GM04504 (cell line): ENCODE measurements at places on chromosomes 12 and 14.
A peak's percentile ranks its signal among the peaks of the same experiment; 100 is the strongest.

DNA sequence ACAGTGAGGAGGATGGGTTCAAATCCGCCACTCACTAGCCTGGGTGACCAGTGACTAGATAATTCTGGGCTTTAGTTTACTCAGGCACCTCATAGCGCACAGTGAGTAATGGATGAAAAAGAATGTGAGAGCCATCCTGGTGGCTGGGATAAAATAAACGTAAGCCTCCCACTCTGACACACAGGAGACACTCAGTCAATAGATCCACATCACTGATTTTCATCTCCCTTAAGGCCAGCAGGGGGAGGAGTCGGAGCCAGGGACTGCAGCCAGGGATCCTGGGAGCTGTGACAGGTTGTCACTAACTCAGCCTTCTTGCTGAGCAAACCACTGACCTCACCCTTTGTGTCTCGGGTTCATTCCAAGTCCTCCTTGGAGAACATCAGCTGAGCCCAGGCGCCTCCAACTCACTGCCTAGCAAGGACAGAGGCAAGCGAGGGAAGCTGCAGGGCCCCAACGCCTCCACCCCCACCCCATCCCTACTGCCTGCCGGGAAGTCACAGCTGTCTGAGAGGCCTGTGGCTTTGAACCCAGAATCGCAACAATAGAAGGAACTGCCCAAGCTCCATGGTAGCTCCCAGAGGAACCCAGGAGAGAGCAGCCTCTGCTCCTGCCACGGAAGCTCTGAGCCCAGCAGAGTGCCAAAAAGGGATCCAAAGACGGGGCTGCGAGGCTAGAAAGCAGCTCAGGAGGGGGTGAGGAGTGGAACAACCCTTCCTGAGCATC is 30.7 kb downstream of the PXN start:
- peak; percentile 96 for DNase-seq

DNA sequence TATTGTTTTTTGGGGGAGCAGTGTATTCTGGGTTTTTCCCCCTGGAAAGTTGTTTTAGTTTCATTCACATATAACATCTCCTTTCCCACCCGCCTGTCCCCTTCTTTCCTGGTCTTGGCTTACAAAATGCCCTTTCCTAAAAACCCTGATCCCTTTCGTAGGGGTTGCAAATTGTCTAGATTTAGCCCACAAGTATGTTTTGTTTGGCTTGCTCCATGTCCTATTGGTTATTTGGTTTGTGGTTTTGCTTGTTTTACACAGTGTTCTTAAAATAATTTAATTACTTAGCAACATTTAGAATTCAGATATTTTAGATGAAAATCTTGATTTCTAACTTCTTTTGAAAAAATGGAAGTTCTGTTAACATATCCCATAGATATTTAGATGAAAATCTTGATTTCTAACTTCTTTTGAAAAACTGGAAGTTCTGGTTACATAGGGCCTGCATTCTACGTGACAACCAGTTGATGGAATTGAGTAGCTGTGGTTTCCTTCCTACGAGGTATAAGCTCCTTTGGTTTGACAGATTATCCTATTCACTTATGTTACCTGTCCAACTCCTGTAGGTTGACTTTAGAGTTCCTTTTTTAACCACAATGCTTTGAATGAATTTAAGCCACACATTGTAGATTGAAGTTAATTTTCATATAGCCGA is 89.2 kb upstream of the TMEM263 start:
- no peak for DNase-seq

DNA sequence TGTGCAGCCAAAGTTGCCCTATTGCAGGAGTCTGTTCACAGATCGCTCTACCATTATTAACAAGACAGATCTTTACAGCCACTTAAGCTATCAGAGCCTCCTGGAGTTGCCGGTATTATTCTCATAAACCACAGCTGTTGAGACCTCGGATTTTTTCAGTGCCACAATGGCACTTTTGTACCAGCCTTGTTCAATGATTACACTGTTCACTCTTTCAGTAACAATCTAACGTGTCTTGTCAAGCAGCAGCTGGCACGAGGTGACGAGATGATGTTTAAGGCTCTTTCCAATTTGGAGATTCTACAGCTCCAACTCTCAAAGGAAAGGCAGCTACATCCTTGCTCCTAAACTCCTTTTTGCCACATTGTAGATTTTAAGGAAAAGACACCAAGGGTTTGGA is 30.7 kb downstream of the LRIG3 start:
- no peak for DNase-seq

DNA sequence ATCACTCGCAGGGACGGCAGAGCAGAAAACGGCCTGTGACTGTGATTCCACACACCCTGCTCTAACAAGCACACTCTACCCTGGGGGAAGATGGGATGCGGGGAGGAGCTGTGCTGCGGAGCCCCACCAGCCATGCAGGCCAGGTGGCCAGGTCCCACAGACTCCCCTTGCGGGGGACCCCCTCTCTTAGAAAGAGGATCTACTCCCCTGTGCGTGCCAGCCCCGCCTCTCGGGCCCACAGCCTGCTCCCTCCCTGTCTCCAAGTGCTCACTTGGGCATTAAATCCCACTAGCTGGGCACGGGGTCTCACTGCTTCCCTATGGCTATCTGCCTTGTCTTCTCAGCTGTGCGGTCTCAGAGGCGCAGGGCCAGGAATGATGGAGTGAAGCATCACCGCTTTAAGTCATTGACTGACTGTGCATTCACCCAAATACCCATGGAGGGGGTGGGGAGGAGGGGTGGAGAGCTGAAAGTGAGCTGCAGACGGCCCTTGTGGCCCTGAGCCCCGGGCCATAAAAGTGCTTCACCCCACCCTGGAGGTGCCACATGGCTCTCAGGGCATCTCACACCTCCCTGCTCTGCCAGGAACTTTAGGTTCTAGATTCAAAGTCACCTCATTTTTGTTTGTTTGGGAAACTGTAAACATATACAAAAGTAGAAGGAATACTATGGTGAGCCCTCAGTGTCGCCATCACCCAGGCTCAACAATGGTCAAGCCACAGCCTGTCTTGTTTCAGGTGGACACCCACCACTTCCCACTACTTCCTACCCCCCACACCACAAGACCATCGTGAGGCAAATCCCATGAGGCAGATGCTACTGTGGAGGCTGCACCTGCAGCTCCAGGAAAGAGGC is 9.4 kb downstream of the STX2 start:
- DNase-seq = no peak

DNA sequence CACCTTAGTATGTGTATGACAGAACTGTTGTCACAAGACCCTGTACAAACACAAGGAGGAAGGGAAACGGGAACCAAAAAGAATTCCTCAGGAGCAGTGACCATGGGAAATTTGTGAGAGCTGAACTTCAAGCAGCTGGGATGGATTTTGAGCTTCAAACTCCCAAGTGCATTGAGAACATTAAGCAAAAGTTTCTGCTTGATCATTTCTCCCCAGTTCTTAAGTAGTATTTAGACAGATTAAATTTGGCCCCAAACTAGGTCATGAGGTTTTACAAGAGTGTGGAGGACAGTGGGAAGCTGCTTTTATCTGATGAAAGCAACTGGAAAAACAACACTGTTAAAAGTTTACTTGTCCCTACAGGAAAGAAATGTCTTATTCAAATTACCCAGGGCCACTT is 206.0 kb upstream of the DCN start:
- no peak for DNase-seq

- DNase-seq = no peak
These were observed 136.7 kb downstream of the PDE3A start for GRCh38 chr12:20505056-20505455.

GRCh38 chr14:90523544-90523943 is 126.7 kb downstream of the CALM1 start:
- no peak for DNase-seq

DNA sequence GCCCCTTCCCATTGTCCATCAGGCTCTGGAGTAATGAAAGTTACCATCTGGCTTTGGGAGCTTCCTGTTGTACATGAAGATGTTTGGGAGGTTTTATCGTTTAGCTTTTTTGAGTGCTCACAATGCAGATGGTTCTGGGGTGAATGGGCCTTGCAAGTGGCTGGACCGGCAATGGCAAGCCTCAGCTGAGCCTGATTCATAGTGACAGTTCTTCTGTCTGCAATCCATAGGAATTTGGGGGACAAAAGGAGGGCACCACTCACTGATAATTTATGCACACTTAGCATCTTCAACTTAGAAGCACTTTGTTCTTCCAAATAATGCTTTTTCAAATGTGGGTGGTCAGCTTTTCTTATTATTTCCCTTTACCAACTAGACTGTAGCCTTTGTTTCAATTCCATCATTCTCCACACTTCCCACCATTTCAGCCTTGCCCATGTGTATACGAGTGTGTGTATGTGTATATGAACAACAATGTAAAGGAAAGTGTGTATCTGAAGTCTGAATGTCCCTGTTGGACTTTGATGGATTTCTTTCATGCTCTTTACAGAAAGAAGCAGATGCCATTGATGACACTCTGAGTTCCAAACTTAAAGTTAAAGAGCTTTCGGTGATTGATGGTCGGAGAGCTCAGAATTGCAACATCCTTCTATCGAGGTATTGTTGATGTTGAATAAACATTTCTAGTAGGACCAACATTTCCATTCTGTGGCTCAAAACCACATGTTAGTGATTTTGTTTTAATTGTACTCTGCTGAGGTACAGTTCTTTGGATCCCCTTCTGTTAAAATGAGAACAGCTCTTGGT is 125.5 kb downstream of the GPR135 start:
- DNase-seq = no peak

- DNase-seq = no peak
These were observed 90.2 kb upstream of the SLC38A2 start for GRCh38 chr12:46462641-46463355.

- DNase-seq = no peak
These were observed 2.0 kb downstream of the MGP start for GRCh38 chr12:14883686-14884085.

GRCh38 chr14:95452893-95453712 is 63.3 kb downstream of the SYNE3 start:
- no peak for DNase-seq
